ENCODE measurements at places on chromosomes 5 and 9.

GRCh38 chr9:120396418-120396817 lies 183.5 kb downstream of the CDK5RAP2 start:
- no peak for DNase-seq

GRCh38 chr5:95720094-95720786 lies 10.9 kb upstream of the RHOBTB3 start:
- DNase-seq = no peak

- DNase-seq = no peak
Measured at GRCh38 chr5:43497311-43498104, 13.8 kb upstream of the TMEM267 start.

DNA sequence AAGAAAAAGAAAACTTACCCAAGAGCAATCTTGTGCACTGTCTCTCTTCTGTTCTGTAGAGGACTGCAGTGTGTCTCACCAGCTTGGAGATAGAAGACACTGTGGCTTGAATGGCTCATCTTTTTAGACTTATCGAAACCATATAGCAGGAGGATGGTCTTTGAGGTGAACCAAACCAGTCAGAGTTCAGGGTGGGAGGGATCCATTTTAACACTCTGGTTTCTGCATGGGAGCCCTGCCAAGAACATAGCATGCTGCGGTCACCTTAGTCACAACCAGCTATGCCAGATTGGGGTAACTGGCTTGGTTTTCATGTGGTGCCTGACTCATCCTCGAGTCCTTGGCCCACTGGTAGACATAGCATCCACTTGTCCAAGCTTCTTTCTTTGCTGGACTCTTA lies 135.1 kb downstream of the PAPPA start:
- DNase-seq = no peak

GRCh38 chr5:155342956-155343355 lies 329.4 kb downstream of the KIF4B start:
- DNase-seq = no peak

GRCh38 chr9:85978496-85978895 lies 37.5 kb downstream of the NAA35 start:
- DNase-seq = no peak

DNA sequence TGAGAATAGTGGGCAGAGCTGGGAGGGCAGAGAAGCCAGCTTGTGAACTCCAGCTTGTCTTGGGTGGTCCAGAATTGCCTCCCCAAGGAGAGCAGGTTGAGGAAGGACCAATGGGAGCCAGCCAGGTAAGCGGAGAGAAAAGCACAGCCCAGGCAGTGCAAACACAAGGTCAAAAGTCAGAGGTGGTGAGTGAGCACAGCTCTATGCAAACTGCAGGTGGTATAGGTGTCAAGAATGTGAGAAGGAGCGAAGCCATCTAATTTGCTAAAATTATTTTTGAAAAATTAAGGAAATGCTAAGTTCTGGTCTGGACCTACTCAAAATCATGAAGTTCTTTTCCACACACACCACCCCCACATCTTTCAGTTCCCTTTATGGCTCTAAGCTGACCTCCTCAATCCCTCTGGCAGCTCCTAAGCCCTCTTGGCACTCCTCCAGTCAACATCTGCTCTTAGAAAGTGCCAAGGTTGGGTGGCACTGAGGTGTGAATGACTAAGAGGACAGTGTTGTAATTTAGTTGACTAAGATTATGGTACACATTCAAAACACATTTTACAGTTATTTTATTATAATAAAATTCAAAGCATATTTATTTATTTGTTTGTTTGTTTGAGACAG lies 6.6 kb upstream of the OTULINL start:
- DNase-seq = peak; percentile 27

DNA sequence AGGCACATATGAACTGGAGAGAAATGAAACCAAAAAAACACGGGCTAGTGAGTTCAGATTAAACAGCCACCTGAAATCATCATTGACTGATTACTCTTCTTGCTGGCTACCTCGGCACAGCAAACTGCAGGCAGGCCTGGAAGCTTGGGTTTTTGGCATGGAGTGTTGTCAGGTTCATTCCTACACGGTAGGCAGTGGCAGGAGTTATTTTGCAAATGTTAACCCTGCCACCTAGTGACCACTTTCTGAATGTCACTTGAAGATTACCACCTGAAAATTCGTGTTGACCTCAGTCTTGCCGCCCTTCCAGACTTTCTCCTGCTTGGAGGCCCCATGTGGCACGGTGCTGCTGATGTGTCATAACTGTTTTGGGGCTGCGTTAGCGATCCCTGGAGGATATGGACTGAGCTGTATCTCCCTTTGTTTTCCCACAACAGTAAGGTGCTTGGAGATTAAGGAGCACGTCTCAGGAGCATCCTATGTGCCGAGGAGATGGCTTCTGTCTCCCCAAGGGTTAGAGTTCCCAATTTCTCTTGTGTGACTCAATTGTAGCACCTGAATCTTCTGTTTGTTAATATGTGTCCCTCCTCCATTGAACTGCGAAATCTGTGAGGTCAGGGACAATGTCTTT lies 12.7 kb upstream of the CD180 start:
- DNase-seq = peak; percentile 84

DNA sequence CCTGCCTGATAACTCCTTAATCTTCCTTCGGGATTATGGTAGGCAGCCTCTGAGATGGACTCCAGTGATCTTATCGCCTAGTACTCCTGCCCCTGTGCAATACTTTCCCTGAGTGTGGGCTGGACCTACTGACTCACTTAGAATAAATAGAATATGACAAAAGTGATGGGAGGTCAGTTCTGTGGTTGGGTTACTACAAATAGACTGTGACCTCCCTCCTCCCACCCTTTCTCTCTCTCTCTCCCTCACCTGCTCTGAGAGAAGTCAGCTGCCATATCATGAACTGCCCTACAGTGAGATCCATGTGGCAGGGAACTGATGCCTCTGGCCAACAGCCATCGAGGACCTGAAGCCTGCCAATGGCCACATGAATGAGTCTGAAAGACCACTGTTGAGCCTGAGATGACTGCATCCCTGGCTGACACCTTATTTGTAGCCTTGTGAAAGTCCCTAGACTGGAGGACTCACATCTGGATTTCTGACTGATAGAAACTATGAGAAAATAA lies 31.7 kb downstream of the NRG2 start:
- peak; percentile 87 for DNase-seq

DNA sequence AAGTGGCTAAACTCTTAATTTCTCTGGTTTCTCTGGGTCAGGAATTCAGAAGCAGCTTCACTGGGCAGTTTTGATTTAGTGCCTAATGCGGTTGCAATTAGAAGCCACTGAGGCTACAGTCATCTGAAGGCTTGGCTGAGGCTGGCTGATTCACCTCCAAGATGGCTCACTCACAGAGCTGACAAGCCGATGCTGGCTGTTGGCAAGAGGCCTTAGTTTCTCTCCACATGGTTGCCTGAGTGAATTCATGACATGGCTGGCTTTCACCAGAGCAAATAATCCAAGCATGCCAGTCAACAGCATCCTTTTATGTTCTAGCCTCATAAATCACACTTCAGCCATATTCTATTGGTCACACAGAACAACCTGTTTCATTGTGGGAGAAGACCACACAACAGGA lies 2.8 kb upstream of the CDK7 start:
- DNase-seq = no peak

DNA sequence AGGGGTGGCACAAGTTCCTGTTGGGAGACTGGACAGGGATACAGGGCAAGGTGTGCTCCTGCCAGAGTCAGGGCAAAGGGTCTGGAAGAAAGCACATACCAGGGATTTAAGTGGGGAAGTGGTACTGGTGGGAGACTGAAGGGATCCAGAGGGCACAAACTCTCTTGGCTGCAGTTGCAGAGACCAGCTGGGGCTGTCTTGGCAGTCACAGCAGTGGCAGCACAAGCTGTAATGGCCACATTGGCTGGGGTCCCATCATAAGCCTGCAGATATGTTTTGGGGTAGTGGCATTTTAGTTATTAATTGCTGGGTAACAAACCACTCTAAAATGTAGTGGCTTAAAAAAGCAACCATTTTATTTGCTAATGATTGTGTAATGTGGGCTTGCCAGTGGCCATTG lies 492.2 kb downstream of the ENC1 start:
- no peak for DNase-seq

- DNase-seq = no peak
Measured at GRCh38 chr9:106112935-106113334, 418.6 kb downstream of the TMEM38B start.

GRCh38 chr9:20550326-20550725 lies 72.0 kb downstream of the MLLT3 start:
- DNase-seq = no peak

DNA sequence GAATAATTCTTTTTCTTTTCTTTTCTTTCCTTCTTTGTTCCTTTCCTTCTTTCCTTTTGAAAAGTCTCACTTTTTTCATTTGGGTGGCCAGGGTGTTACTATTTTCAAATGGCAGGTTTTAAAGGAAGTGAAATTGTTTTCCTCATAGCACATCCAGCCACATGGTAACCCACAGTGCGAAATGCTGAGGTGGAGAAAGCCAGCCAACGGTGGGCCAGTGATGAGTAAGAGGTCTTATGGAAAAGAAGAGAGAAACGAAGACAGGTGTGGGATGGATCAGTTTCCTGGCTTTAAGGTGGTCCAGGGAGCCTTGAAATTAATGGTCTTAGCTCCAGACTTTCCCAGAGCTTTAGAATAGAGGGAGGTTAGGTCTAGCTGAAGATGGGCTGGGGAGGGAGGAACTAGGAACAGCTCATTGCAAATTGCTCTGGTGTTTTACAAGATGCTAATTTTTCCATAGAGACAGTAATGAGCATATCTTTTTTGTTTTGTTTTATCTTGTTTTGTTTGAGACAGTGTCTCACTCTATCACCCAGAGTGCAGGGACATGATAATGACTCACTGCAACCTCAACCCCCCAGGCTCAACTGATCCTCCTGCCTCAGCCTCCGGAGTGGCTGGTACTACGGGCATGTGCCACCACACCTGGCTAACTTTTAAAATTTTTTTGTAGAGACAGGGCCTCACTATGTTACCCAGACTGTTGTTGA lies 17.8 kb downstream of the ITK start:
- no peak for DNase-seq

GRCh38 chr5:74235552-74235951 lies 405.0 kb downstream of the ENC1 start:
- DNase-seq = no peak

DNA sequence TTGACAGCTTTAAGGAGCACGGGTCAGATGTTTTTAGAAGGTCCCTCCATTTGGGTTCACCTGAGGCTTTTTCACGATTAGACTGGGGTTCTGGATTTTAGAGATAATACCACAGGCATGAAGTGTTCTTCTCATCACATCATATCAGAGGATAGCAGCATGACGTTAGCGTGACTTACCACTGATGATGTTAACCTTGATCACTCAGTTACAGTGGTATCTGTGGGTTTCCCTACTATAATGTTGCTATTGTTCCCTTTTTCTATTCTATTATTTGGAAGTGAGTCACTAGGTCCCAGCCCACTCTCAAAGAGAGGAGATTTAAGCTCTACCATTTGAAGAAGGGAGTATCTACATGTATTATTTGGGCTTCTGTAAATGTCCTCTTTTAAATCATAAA lies 300.0 kb downstream of the MAST4 start:
- DNase-seq = no peak

DNA sequence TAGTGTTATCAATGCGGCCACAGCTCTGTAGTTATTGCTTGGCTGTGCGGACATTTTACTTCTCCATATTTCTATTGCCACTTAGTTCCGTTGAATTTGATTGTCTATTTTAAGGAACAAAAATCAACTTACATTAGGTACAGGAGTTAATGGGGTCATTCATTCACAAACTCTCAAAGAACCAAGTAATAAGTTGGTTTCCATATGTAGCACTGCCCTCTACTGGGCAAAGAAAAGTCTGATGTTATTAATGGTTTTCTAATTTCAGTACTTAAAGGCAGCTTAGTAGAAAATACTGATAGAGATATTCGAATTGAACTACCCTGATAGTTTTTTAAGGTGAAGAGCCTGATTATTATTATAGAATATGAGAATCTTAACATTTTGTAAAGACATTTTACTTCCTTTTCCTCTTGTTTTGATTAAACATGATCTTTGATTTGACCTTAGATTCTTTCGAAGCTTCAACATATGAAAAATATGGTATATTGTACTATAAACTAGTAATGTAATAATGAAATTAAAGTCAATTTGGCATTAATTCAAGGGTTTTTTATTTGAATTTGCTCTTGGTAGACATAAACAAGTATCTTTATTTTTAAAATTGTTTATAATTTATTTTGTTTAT lies 119.5 kb upstream of the CTNND2 start:
- peak; percentile 28 for DNase-seq

- no peak for DNase-seq
Measured at GRCh38 chr5:149140197-149141002, 893 bp upstream of the ABLIM3 start.

- no peak for DNase-seq
Measured at GRCh38 chr9:22469928-22470544, 23.4 kb downstream of the DMRTA1 start.

DNA sequence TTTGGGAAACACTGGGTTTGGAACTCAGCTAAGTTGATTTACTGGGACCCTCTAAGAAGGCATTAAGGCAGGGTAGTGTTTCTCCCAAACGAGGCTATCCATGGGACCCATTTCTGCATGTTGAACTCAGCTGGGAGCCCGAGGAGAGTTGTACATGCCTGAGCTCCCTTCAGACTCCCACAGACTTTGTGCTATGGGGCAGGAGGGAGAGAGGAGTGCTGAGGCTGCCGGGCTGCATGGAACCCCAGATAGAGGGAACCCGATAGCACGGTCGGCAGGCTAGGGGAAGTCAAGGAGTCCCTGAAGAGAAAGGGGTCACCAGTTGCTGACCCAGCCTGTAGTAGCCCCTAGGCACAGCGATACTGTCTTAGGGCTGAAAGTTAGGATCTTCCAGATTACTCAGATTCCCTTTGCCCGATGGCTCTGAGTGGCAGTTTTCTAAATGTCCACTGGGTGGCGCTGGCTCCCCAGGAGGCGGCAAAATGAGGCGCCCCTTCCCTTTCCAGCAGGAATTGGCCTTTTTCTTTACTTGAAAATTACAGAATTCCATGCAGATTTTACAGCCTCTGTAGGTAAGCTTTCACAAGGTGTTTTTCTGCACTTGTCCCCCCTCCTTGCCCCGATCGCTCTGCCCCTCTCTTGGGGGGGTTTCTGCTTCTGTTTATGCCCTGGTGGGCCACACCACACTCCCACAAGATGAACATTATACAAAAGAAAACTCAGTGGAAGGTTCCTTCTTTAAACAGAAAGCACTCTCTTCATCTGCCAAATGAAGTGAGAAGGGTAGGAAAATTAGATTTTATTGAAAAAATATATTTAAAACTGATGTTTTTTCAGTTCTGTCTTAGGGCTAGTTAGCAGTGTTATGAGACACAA lies 17.8 kb downstream of the NANS start:
- DNase-seq = peak; percentile 22

DNA sequence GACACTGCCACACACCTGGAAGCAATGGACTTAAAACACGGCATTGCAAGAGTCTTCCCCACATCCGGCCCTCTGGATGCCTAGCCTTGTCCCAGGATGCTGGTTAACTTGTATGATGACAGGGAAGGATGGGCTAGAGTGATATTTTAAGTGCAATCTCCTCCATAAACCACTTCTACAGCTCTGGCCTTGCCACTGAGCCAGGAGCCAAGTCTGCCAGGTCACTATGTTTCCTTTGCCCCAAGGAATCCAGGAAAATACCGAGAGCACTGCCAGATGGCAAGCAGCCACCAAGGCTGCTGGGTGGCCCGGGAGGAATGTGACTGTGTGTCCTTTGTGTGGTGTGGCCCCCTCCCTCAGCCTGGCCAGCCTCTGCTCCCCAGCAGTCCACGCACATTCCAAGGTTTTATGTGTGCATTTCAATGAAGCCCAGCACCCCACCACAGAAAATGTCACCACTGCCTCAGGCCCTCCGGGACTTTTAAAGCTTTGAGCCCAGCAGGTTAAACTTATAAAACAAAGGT lies 106.0 kb downstream of the FRMD3 start:
- no peak for DNase-seq

GRCh38 chr5:170302653-170303501 lies 5.3 kb upstream of the LCP2 start:
- DNase-seq = no peak

All from Panc1 (cell line).